Activated T-cell treated with anti-CD3 and anti-CD28 coated beads, Interleukin-2, amount 50 U/mL, for 72 hours (primary cell): ENCODE measurements at places on chromosomes 5 and 9. TPM values are rescaled to one million over a fixed set of nuclear protein-coding genes. Genes with fewer than 3 reads are reported as not detected.

The SNCAIP gene
- not detected for total RNA-seq

The ECPAS gene
- 100 TPM for total RNA-seq

The GABRA6 gene
- not detected for total RNA-seq

The SCGB3A2 gene
- not detected for total RNA-seq

The TRPM3 gene
- total RNA-seq: not detected

The WDR38 gene
- total RNA-seq: not detected
